ENCODE measurements at places on chromosomes 2 and 18.

DNA sequence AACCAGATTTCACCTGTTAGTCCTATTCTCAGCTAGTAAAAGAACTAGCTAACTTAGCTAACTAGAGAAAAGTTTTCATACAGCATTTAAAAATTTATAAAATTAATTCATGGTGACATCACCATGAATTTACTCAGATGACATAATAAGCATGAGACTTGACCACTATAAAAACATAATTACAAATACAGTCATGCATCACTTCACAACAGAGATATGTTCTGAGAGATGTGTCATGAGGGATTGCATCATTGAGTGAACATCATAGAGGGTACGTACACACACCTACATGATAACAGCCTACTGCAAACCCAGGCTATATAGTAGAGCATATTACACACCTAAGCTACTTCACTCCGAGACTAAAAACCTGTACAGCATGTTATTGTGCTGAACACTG lies 481.3 kb upstream of the CHAC2 start:
- DNase-seq: peak; percentile 29

DNA sequence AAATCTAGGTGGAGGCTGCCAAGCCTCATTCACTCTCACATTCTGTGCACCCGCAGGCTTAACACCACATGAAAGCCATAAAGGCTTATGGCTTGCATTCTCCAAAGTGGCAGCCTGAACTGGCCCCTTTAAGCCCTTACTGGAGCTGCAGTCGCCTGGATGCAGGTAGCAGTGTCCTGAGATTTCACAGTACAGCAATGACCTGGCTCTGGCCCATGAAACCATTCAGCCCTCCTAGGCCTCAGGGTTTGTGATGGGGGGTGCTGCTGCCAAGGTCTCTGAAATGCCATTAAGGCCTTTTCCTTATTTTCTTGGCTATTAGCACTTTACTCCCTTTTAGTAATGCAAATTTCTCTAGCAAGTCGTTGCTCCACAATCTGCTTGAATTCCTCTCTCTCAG lies 48.6 kb downstream of the RNMT start:
- DNase-seq: no peak

GRCh38 chr18:24543795-24544498 lies 83.5 kb downstream of the HRH4 start:
- no peak for DNase-seq

- no peak for DNase-seq
Measured at GRCh38 chr2:22501851-22502250, 883.1 kb upstream of the KLHL29 start.

DNA sequence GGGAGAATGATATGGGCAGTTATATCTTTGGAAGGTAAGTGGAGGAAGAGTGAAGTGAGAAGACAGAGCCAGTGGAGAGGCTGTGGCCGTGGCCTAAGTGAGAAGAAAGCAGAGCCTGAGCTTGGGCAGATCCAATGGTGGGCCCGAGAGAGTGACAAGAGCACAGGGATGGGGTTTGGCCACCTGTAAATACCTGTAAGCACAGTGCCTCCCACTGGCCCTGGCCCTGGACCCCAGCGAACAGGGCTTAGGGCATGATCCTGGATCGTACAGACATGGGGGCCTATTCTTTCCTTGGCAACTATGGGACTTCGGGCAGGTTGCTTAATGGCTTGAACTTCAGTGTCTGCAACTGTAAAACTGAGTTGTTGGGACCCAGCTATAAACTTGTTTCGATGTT lies 44.1 kb downstream of the MTCL1 start:
- DNase-seq: no peak

DNA sequence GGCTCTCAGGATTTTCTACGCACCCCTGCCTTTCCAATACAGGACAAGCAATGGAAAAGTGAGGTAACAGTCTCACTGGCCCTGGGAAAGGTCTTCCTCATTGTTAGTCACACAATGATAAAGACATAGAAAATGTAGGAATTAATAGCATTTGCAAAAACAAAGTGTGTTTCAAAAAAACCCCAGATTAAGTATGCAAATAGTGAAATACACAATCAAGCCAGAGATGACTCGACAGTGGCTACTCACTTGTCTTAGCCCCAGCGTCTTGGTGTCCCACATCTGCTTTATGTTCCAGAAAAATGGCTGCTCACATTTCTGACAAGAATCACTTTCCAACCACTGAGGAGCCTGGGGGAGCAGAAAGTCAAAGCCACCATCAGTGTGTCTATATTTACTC lies 47.0 kb upstream of the AP1S3 start:
- DNase-seq: no peak

GRCh38 chr2:225438248-225438647 lies 38.7 kb downstream of the NYAP2 start:
- DNase-seq: no peak

DNA sequence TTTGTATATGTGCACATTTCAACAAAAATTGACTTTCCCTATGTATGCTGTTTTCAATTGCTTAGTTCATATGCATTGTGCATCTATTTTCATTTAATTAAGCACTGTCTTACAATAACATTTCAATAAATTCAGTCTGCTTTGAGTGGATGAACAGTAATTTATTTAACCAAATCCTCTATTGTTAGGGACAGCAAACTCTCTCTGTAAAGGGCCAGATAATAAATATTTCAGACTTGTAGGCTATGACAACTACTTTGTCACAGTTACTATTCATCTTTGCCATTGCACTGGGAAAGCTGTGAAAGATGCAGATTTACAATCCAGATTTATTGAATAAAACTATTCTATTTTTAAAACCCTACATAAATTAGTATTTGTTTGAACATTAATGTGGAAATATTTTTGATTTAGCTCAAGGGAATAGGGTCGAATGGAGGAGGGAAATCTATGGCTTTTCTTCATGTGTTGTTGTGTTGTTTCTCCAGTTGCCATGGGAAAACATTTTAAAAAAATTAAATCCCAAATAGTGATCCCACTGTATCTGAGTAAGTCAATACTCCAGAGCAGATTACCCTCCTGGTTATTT lies 14.2 kb upstream of the RAB27B start:
- no peak for DNase-seq

DNA sequence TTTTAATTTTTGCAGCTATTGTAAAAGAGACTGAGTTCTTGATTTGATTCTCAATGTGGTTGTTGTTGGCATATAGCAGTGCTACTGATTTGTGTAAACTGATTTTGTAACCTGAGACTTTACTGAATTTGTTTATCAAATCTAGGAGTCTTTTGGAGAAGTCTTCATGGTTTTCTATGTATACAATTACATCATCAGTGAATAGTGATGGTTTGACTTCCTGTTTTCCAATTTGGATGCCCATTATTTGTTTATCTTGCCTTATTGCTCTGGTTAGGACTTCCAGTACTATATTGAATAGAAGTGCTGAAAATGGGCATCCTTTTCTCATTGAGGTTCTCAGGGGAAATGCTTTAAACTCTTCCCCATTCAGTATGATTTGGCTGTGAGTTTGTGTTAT lies 99.7 kb downstream of the GULP1 start:
- DNase-seq: no peak

DNA sequence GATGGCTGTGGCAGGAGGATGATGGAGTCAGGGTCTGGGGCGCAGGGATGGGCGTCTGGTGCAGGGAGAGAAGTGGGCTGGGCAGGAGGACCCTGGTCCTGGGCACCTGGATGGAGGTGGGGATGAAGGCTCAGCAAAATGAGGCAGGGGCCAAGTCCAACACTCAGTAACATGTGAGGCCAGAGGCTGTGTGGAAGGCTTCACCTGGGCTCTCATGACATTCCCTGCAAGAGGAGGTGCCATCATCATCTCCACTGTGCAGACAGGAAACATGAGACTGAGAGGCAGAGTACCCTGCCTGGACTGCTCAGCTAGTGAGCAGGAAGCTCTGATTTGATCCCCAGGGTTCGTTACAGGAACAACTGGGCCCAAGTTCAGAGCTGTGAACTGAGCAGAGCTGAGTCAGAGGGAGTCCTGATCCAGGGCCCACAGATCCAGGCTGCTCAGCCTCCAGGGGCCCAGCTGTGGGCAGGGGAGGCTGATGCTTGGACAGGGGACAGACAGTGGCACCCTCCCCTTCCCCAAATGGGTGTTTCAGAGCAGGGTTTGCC lies 36.9 kb downstream of the HJURP start:
- no peak for DNase-seq

GRCh38 chr2:26202981-26203490 lies 30.1 kb downstream of the GAREM2 start:
- DNase-seq: no peak
